ENCODE measurements at places on chromosomes 1 and 21.

DNA sequence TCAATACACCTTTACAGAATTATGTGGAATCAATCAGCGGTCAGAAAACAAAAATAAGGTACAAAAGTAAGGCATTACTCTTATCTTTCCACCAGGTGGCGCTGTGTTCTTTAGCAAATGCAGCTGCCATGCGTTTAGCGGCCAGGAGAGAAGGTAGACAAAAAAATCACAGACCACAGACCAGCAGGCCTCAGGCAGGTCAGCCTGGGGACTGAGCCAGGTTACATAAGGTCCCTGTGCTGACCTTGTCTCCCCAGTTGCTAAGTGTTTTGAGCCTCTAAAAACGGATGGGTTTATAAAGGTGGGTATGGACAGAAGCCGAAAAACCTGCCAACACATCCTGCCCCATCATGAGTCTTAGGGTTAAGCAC, 2.8 kb downstream of the RGS16 start:
- DNase-seq, result peak; percentile 93

DNA sequence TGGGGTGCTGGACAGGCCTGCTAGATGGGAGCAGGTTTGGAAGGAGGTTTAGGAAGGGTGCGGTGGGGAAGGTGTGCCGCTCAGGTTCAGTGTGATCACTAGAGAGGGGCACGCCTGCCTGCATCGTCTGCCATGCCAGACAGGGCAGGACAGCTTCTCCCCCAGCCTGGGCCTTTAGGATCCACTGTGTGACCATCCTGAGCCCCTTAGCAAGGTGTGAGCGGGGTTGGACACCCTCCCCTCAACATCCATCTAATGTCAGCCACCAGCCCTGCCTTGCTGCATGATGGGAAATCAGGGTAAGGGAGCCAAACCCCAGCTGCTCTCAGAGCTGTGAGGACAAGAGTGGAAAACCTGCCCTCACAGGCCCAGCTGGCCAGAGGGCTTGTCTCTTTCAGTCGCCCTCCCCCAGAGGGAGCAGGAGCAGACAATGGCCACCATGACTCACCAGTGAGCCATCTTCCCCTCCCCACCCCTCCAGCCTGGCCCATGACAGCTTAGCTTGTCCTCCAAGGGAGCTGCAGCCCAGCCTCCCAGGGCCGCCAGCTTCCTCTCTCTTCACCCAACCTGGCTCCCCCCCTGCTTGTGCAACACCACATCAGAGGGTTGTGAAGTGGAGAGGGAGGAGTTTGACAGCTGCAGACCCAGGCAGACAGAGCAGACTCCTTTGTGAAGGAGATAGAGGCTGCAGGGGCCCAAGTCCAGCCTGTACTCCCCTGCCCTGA, 37.0 kb downstream of the NUAK2 start:
- peak; percentile 98 for DNase-seq

DNA sequence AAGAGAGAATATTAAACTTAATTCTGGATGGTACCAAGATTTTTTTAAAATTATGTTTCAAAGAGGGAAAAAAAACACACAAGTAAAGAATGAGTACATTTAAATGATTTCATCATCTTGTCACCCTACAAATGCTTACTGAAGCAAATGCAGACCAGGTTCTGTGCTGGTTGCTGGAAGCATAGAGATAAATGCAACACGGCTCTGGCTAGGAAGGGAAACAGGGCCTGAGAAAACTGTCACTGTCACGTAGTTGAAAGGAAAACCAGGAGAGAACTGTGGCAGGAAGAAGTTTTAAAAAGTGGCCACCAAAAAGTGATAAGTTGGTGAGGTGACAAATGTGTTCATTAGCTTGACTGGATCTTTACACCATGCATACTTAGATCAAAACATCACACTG, 336.9 kb upstream of the NFIA start:
- DNase-seq, result no peak

- peak; percentile 33 for DNase-seq
These were observed 40.1 kb upstream of the HMCN1 start for GRCh38 chr1:185694081-185694480.

- no peak for DNase-seq
These were observed 21.6 kb downstream of the ROR1 start for GRCh38 chr1:63795455-63795854.

DNA sequence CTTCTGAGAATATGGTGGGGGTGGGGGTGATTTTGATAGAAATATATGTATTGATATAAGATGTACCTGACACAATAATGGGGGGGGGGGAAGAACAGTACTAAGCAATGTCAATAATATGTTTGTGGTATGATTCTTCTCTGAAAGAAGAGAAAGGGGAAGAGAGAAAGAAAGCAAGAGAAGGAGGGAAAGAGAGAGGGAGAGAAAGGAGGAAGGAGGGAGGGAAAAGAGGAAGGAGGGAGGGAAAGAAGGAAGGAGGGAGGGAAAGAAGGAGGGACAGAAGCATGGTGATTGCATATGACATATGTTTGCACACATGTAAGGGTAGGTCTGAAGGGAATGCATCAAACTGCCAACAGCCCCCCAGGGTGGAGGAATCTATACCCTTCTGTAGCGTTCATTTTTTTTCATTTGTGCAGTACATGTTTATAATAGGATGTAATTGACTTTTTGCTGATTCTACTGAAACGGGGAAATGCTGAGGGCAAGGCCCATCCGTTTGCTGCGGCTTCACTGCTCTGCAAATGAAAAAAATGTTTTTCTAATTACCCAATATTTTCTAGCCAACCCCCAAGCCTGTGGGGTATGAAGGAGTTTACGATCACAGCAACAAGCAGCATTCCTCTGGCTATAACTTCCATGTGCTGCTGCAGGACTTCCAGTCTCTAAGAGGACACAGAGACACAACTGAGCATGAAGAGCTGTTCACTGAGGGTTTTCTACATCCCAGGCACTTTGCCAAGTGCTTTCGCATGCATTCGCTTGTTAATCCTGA, 119.3 kb upstream of the ZC3H12A start:
- DNase-seq, result peak; percentile 52

DNA sequence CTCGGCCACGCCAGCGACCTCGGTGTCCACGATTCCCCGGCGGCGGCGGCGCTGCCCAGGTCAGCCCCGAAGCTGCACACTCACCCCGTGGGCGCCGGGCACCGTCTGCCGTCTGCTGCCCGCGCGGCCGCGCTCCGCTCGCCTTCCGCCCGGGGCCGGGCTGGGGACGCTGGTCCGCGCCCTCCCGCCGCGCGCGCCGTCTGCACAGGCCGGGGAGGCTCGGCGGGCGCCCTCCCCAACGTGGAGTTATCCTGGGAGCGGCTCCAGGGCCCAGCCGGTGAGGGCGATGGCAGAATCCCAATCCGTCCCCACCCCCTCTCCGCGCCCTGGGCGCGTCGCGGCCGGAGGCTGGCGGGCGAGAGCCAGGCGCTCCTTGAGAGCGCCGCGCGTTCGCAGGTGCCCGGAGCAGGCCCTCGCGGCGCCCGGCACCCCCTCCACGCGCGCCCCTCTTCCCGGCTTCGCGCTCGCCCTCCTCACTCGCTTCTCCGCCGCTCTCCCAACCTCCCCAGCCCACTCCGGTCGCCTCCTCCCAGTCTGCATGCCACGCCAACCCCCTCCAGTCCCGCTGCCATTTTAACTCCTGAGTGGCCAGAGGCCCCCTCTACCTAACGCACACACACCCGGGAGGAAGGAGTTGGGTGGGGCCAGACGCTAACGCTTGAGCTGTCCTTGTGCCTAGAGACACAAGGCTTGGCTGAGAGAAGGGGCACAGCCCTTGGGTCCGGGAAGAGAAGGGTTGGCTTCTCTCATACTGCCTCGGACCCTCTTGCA, at the start of gene LRRN2:
Gene LRRN2, minus strand, starts transcription at position 503 of the 771 bp plus-strand sequence. CDS start 65,746 bp downstream, outside the sequence.
- DNase-seq, result peak; percentile 61

DNA sequence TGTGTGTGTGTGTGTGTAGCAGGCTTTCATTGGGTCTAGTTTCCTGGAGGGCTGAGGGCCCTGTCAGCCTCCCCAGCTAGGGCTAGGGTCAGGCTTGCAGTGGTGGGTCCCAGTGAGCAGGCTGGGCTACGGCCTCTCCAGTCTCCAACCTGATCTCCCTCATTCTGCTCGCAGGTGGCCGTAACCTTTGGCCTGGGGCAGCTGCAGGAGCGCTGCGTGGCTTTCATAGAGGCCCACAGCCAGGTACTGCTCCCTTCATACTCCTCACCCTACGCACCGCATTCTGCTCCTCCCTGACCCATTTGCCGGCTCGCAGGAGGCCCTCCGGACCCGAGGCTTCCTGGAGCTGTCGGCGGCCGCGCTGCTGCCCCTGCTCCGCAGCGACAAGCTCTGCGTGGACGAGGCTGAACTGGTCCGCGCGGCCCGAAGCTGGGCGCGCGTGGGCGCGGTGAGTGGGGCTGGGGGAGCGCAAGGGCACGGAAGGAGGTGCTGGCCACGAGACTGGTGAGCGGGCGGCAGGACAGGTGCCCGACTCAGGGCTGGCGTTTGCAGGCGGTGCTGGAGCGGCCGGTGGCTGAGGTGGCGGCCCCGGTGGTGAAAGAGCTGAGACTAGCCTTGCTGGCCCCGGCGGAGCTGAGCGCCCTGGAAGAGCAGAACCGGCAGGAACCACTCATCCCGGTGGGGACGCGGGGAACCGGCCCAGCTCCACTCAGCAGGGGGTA, 4.7 kb downstream of the BTBD19 start:
- DNase-seq, result no peak

Data from RPMI8226 (cell line).